G401 (cell line): ENCODE measurements at places on chromosomes 2 and 18. TPM values are rescaled to one million over a fixed set of nuclear protein-coding genes. Genes with fewer than 3 reads are reported as not detected.

The TBR1 gene
- not detected in 2 replicates for total RNA-seq

The CYTIP gene
- total RNA-seq = not detected in 2 replicates

The SLC23A3 gene
- not detected in 2 replicates for total RNA-seq

The DBI gene
- 73.3 and 104 TPM in 2 replicates for total RNA-seq

DNA sequence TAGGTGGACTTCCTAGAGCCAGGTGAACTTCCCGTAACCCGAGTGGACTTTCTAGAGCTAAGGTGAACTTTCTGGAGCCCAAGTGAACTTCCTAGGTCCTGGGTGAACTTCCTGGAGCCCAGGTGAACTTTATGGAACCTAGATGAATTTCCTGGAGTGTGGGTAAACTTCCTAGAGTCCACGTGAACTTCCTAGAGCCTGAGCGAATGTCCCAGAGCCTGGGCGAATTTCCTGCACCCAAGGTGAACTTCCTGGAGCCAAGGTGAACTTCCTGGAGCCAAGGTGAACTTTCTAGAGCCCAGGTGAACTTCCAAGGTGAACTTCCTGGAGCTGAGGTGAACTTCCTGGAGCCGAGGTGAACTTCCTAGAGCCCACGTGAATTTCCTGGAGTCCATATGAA is 70.0 kb downstream of the RTP5 start:
- no peak for DNase-seq

- no peak for DNase-seq
Measured at GRCh38 chr2:64675860-64676259, 22.1 kb upstream of the SERTAD2 start.

- DNase-seq = no peak
Measured at GRCh38 chr2:232058931-232059330, 97.4 kb downstream of the DIS3L2 start.

GRCh38 chr2:157498483-157498882 is 54.6 kb upstream of the CYTIP start:
- no peak for DNase-seq

GRCh38 chr18:42192251-42193248 is 237.5 kb downstream of the PIK3C3 start:
- no peak for DNase-seq

- DNase-seq = no peak
Measured at GRCh38 chr18:32542221-32542798, 71.6 kb upstream of the GAREM1 start.
